NCI-H1930 (cell line): ENCODE measurements at places on chromosomes 2 and 18.

GRCh38 chr2:178674122-178674521, 133.1 kb downstream of the TTN start:
- no peak for DNase-seq

DNA sequence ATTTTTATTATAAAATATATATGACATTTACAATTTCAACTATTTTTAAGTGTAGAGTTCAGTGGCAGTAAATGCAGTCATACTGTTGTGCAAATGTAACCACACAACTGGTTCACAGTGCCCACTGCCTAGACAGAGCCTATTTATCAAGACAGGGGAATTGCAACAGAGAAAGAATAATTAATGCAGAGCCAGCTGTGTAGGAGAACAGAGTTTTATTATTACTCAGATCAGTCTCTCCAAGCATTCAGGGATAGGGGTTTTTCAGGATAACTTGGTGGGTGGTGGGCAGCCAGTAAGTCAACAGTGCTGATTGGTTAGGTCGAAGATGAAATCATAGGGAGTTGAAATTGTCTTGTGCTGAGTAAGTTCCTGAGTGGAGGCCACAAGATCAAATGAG, 200.3 kb downstream of the NYAP2 start:
- DNase-seq = no peak

DNA sequence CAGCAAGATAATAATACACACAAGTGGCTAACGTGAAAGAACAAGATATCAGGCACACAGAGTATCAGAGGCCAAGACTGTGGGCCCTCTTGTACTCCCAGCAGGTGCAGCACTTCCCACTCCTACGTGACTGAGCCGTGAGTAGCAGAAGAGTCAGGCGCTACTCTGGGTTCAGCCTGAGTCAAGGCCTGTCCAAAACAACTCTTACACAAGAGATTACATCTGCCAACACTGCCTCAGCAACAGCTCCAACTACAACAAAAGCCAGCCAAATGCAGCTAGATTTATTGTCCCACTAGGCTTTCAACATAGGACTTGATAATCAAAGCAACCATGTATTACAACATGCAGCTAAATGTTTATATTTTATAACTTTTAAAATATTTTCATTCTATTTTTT, 56.2 kb downstream of the ITSN2 start:
- no peak for DNase-seq

DNA sequence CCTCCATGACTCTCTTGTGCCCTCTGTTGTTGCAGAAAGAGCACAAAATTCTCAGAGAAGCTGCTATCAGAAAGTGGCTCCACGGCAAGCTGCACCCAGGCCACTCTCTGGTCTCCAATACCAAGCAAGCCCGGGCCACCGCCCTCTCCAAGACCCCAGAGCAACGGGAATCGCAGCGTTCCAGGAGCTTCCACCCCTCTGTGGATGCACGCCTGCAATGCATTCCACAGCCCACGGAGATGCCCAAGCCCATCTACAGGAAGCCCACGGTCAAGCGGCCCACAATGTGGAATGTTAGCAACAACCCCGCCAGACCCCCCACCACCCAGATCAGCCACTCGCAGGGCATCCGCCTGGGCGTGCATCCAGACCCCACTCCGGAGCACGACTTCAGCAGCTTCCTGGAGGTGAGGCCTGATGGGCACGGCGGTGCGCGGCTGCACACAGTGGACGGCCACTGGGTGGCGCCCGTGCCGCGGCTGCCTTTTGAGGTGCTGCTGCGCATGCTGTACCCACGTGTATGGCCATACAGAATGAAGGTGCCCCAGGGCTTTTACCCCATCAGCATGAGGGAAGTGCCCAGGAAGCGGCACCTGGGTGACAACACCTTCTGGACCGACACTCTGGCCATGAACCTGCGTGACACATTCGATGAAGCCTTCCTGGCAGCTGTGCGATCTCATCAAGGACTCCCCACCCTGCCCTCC, 6.3 kb downstream of the ANKRD53 start:
- no peak for DNase-seq

GRCh38 chr18:54888933-54889332, 60.7 kb downstream of the RAB27B start:
- no peak for DNase-seq

DNA sequence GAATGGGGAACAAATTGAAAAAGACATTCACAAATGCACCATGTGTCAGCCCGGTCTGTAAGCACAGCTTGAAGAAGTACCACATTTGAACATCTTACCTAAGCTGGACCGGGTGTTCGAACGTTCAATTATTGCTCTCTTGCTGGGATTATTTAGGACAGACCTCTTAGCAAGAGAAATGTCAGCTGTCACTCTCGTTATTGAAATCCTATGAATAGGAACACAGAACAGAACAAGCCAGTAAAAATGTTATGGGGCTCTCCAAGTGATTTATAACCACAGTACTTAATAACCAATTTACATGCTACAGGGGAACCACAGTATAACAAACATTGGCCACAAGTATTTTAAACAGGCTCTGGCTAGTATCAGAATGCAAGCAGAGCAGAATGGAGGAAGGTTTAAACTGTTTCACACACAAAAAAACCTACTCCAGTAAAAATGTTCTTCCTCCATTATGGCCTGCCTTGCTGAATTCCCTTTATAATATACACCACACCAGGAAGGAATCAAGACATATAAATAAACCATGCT, 32.5 kb upstream of the ARL5A start:
- DNase-seq = no peak

GRCh38 chr2:46643493-46643892, 164.1 kb downstream of the TMEM247 start:
- DNase-seq = no peak

- no peak for DNase-seq
These were observed 5.7 kb downstream of the SMC6 start for GRCh38 chr2:17747684-17748452.

GRCh38 chr18:25467226-25467987, 115.4 kb upstream of the ZNF521 start:
- DNase-seq = no peak

GRCh38 chr2:18849841-18850578, 260.6 kb upstream of the NT5C1B start:
- no peak for DNase-seq

- DNase-seq = no peak
These were observed 46.6 kb downstream of the VAPA start for GRCh38 chr18:9960258-9960904.

- DNase-seq = no peak
These were observed 190.8 kb downstream of the RNF152 start for GRCh38 chr18:61702007-61702406.

- DNase-seq = no peak
These were observed 48.3 kb downstream of the TNS1 start for GRCh38 chr2:217954469-217954868.

- no peak for DNase-seq
These were observed 11.8 kb downstream of the IWS1 start for GRCh38 chr2:127514485-127514884.

DNA sequence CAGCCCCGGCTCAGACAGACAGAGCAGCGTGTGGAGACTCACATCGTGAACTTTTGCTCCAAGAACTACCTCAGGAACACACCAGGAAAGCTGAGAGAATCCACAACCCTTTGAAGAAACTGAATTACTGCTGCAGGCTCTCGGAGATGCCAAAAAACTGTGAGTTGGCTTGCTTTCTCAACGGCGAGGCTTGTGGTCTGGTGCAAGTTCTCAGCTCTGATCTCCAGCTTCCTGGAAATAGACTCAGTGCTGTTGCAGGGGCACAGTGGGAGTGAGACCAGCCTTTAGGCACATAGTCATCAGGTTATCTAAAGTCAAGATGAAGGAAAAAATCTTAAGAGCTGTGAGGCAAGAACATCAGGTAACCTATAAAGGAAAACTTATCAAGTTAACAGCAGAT, 273.7 kb upstream of the LRATD1 start:
- no peak for DNase-seq

GRCh38 chr2:200888704-200889625, at the start of the genes NIF3L1 and PPIL3:
Gene NIF3L1, plus strand, starts transcription at chr2:200889371. Its CDS starts 2,573 bp downstream, at chr2:200891944.
Gene PPIL3, minus strand, starts transcription at chr2:200889077. Its CDS starts 1,462 bp downstream, at chr2:200887615.
- peak; percentile 95 for DNase-seq

- no peak for DNase-seq
These were observed 62.3 kb downstream of the NGEF start for GRCh38 chr2:232950751-232951150.

DNA sequence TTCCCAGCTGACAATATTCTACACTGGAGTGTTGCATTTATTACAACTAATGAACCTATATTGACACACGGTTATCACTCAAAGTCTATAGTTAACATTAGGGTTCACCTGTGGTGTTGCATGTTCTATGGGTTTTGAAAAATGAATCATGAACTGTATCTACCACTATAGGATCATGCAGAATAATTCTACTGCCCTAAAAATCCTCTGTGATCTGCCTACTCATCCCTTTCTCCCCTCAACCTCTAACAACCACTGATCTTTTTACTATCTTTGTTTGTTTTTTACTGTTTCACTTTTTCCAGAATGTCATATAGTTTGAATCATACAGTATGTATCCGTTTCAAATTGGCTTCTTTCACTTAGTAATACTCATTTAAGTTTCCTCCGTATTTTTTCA, 47.6 kb upstream of the TCF7L1 start:
- DNase-seq = no peak

GRCh38 chr2:47664817-47665216, 118.1 kb upstream of the MSH6 start:
- DNase-seq = no peak

DNA sequence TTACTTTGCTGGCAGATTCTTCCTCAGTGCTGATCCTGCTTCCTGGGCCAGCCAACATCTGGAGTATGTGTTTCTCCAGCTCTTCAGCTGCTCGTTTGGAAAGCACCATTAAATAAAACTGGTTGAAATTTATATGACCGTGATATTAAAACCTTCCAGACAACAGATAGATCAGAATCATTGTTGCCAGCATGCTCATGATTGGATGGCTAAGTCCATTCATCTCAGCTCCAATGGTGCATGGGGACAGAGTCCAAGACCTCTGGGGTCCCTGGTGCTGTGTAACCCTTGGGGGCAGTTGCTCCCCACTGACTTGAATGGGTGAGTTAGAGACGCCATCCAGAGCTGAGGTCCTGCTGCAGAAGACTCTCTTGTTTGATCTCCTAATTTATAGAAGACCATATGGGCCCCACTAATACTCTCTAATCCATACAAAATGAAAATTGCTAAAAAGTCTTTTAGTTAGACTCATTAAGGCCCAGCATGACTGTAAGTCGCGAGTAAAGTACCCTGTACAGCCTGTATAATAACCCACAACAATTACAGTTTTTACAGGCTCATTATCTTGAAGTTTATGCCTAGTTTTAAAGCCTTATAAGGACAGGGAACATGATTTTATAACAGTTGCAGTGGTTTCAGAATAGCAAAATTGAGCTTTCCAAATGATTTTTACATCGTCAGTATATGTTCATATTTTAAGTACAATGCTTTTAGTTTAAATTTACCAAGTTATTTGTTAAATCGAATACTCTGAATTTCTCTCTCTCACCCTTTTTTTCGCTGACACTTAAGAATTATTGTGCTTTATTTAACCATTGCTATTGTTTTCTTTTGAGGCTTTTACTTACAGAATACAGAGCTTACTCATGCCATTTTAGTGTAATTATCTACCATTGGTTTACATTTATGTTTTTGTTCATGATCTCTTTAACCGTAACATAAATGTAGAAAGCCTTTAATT, 60.0 kb downstream of the CABLES1 start:
- DNase-seq = no peak

GRCh38 chr2:11710632-11711353, 35.6 kb upstream of the LPIN1 start:
- DNase-seq = no peak

DNA sequence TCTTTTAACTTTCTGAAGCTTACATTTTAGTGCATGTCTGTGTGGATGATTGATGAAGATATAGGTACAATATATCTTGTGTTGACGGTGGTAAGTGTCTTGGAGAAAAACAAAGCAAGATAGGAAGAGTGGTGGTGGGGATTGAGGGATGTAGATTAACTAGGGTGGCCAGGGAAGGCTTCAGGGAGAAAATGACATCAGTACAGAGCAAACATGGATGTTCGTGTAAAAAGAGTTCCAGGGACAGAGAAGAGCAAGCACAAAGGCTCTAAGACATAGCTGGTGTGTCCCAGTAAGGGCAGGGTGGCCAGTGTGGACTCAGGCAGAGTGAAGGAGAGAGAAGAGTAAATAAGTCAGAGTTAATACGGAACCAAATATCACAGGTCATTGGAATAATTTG, 2.7 kb upstream of the CERS6 start:
- DNase-seq = no peak
